ENCODE measurements at places on chromosomes 6 and 20.

DNA sequence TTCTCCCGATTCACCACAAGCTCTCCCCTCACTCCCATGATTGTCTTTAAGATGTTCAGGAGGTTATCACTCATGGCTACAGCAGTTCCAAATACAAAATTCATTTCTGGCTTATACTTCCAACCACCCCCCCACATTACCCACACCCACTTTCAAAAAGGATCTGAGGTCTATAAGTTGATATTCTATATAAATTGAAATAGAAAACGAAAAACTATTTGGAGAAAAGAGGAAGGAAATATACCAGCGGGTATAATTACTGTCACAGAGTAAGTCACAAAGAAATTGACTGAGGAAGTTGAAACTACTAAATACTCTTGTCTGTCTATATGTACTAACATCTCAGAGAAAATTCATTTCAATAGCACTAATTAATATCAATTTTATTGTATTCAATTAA, 112.7 kb upstream of the TNFAIP3 start:
- no peak for DNase-seq

DNA sequence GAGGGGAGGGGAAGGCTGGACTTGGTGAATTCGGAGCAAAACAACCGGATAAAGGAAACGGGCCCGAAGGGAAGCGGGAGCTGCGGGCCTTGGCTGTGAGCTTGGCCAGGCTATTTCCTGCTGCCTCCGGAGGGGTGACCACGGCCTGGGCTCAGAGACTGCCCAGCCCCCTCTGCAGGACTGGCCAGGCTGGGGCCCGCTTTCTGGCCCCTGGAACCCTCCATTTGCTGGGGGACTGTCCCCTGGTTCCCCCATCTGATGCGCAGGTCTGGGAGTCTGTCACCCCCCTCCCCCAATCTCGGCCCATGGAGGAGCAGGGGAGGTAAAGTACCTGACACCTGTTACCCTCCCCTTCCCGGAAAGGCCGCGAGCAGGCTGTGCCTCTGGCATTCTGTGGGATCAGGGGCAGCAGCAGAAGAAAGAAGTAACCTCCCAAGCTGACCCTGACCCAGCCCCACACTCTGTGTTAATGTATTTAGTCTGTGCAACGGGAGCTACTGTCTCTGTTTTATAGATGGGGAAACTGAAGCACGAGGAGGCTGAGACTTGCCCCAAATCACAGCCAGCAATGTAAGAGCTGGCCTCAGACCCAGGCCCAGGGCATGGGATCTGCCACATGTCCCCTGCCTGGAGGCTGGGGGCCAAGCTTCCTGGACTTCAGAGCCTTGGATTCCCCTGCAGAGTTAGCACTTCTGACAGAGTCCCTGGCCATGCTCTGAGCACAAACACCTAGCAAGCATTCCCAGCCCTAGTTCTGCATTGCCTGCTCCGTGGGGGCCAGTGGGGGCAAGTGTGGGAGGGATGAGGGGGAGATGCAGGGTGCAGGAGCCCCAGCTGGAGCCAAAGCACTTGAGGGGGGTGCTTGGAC, 3.5 kb downstream of the C20orf204 start:
- no peak for DNase-seq

GRCh38 chr6:31763619-31763940, 1.1 kb downstream of the SAPCD1 start:
- no peak for DNase-seq

DNA sequence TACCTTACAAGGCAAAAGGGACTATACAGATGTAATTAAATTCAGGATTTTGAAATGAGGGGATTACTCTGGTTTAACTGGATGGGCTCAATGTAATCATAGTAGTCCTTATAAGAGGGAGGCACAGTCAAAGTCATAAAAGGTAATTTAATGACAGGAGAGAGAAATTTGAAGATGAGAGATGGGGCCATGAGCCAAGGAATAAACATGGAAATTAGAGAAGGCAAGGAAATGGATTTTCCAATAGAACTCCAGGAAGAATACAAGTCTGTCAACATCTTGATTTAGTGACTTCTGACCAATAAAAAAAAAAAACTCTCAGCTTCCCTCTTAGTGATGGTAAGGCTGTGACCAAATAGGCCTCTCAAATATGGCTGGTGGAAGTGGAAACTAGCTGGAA, 101.9 kb upstream of the BEND3 start:
- DNase-seq: no peak

DNA sequence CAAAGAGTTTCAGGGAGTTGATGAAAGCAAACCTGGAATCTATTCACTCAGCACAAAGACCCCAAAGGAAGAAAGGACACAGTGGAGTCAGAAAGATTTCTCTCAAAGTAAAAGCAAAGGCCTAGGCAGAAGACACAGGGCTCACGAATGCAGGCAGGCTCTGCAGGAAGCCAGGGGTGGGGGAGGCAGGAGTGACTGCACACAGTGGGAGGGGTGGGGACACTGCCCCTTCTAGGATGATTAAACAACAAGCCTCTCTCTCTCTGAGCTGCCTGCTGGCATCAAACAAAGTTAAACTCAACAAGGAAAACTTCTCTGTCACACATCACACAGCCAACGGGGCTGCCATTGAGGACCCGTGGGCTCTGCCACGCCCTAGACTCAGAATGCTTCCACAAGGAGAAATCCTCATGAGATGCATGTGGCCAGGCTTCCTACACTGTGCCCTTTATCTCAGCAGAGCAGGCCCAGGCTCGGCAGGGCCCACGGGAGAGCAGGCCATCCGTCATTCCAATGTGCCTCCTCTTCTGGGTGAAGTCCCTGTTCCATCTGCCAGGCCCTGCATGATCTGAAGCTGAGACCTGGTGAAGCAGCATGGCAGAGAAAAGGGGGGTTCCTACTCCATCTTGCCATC, 70.1 kb downstream of the RAMACL start:
- no peak for DNase-seq

- DNase-seq: no peak
These were observed 4.5 kb downstream of the RIPOR2 start for GRCh38 chr6:24931296-24931695.

Measured in stimulated activated CD8-positive, alpha-beta memory T cell treated with anti-CD3 and anti-CD28 coated beads, Interleukin-15, amount 100 ng/mL, for 4 hours (primary cell).